Neural crest cell (in vitro differentiated cells): ENCODE measurements at places on chromosomes 3 and 15.

DNA sequence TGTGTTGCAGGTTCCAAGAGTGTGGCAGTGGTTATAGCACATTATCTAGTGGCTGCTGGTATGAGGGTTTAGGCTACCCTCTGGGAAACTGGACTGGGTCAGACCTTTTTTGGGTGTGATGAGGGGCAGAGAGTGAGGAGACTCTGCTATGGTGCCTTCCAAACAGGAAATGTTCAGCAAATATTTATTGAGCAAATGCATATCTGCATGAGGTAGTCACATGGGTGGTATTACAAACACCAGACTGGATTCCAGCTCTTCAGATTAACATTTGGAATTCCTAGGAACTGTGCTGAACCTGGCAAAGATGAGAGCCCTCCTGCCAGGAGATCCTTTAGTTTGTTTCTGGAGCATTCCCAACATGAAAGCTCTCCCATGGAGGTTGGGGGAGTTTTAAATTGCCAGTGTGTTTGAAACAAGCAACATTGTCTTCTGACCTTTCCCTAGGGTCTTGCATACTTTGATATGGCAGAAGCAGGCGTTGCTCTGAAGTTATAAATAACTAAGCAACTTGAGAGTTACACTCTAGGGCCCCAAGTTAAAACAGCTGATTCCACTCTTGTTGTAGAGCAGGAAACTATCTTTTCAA is 341.2 kb upstream of the C2CD4B start:
- DNase-seq, result no peak
- H3K27me3 ChIP-seq, result no peaks in the 10 kb centered on the region
- H3K4me1 ChIP-seq, result peaks cover 30% of the 10 kb centered on the region
- no peak overlapping the region for H3K4me3 ChIP-seq
- H3K27ac ChIP-seq, result peak overlapping the region; percentile 28

GRCh38 chr3:196016059-196016458 is 65.8 kb downstream of the TFRC start:
- no peak for DNase-seq
- H3K4me3 ChIP-seq, result no peak overlapping the region
- no peaks in the 10 kb centered on the region for H3K36me3 ChIP-seq
- H3K4me1 ChIP-seq, result no peaks in the 10 kb centered on the region
- peaks cover 9% of the 10 kb centered on the region for H3K27me3 ChIP-seq

GRCh38 chr15:27410996-27411605 is 440.1 kb downstream of the GABRG3 start:
- H3K36me3 ChIP-seq, result peaks cover 3% of the 10 kb centered on the region
- no peak for DNase-seq
- H3K4me1 ChIP-seq, result peaks cover 36% of the 10 kb centered on the region
- no peak overlapping the region for H3K27ac ChIP-seq
- H3K27me3 ChIP-seq, result no peaks in the 10 kb centered on the region

DNA sequence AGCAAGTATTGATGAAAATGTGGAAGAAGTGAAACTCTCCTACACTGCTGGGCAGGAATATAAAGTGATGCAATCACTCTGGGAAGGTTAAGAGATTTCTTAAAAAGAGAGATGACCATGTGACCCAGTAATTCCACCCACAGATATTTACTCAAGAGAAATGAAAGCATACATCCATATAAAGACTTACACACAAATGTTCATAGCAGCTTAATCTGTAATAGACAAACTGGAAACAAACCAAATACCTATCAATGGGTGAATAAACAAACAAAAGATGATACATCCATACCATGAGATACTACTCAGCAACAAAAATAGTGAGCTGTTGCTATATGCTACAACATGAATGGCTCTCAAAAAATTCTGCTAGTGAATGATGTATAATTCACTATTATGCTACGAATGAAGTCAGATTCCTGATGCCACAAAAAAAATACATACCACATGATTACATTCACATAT is 463.3 kb downstream of the MAGI1 start:
- no peak overlapping the region for H3K4me3 ChIP-seq
- H3K27ac ChIP-seq, result no peak overlapping the region

DNA sequence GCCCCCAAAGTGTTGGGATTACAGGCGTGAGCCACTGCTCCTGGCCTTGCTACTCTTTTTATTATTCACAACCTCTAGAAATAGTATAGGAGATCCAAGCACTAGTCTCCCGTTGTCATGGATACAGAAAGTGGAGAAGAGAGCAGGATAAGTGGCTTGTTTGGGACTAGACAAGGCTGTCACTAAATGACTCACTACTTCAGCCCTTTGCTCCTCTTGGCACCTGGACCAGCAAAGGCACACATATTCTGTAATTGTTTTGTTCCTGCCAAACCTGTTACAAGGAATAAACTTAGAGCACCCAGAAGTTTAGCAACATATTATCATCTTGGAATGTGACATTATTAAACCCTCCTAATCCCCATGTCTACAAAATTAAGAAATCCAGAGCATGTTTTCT is 427.2 kb upstream of the THBS1 start:
- H3K4me3 ChIP-seq, result no peak overlapping the region
- no peaks in the 10 kb centered on the region for H3K27me3 ChIP-seq
- peaks cover 42% of the 10 kb centered on the region for H3K4me1 ChIP-seq
- no peak overlapping the region for H3K27ac ChIP-seq

DNA sequence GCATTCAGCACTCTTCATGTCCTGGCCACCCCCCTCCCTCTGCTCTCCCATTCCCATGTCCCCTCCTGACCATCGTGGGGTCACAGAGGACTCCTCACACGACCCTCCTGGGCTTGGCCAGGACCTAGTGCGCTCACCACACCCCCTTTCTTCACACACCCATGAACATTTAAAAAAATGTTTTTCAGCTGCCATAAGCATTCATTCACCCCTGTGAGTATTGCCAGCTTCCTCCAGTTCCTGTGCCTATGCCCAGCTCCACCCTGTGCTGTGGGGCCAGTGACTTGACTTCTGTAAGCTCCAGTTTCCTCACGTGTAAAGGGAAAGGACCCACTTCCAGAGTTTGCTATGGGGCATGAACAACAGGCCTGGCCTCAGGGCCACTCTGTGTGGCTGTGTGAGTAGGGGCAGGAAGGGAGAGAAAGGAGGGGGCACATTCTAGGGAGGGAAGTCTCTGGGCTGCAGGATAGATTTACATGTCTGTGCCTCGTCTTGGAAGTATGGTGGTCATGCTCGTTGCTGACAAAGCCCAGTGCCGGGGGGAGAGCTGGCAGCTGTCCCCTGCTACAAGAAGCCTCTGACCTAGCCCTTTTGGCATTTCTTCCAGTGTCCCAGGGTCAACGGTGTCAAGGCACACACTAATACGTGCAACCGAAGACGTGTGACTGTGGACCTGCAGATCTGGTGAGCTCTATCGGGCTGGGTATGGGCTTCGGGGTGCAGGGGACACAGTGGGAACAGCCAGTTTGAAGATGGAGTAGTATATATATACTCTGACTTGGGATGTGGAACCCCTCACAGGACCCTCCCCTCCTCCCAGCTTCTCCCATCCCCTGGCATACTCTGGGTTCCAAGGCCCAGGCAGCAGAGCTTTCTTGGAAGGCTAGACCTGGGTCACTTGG is 22.8 kb downstream of the ESYT3 start:
- no peaks in the 10 kb centered on the region for H3K27me3 ChIP-seq
- no peaks in the 10 kb centered on the region for H3K36me3 ChIP-seq
- H3K4me3 ChIP-seq, result no peak overlapping the region
- H3K4me1 ChIP-seq, result peaks cover 4% of the 10 kb centered on the region

- DNase-seq, result no peak
- H3K36me3 ChIP-seq, result no peaks in the 10 kb centered on the region
- H3K27me3 ChIP-seq, result peaks cover 2% of the 10 kb centered on the region
- no peak overlapping the region for H3K4me3 ChIP-seq
These were observed 652.6 kb downstream of the FHIT start for GRCh38 chr3:60598671-60599070.

GRCh38 chr3:57787867-57788623 is 31.9 kb downstream of the SLMAP start:
- H3K27ac ChIP-seq, result no peak overlapping the region
- no peaks in the 10 kb centered on the region for H3K27me3 ChIP-seq
- H3K4me3 ChIP-seq, result no peak overlapping the region

DNA sequence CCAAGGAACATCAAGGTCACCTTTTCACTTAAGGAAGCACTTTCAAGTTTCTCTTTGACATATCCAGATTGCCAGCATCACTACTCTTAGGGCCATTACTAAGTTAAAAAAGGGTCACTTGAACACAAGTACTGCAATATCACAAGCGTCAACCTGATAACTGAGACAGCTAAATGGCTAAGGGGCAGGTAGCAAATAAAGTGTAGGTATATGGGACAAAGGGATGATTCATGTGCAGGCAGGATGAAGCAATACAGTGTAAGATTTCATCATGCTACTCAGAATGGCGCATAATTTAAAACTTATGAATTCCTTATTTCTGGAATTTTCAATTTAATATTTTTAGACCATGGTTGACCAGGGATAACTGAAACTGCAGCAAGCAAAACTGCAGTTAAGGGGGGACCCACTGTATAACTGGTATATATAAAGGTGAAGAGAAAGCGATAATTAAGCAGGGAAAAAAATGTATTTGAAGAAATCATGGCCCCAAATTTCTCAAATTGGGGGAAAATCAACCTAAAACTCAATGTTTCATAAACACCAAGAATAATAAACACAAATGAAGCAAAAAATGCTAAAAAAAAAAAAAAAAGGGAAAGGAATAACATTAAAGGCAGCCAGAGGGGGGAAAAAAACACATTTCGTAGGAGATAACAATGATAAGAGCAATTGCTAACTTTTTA is 13.1 kb downstream of the CCR1 start:
- no peak overlapping the region for H3K4me3 ChIP-seq
- no peak for DNase-seq
- peaks cover 5% of the 10 kb centered on the region for H3K36me3 ChIP-seq
- H3K27me3 ChIP-seq, result peaks cover 3% of the 10 kb centered on the region
- no peak overlapping the region for H3K27ac ChIP-seq

DNA sequence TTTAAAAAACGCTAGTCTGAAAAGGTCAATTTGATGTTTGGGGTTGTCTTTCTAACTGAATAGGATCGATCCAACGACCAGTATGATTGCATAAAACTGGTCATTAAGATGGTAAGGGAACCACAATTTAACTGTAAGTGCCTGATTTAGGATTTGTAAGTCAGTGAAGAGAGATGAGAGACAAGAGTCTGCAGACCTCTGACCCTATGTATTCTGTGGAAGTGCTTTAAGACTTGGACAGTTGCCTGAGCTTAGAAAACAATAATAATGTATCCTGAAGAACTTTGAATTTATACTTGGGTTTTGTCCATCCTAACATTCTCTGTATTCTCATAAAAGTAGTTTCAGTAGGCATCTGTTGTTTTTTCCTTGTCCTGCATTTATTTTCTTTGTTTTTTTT is 221.4 kb upstream of the SUCLG2 start:
- no peaks in the 10 kb centered on the region for H3K36me3 ChIP-seq
- no peak for DNase-seq
- no peaks in the 10 kb centered on the region for H3K27me3 ChIP-seq

GRCh38 chr3:133362539-133362938 is 37.3 kb upstream of the BFSP2 start:
- no peak overlapping the region for H3K4me3 ChIP-seq
- peaks cover 7% of the 10 kb centered on the region for H3K4me1 ChIP-seq
- no peak for DNase-seq
- H3K27me3 ChIP-seq, result no peaks in the 10 kb centered on the region
- peak overlapping the region; percentile 59 for H3K27ac ChIP-seq

- DNase-seq, result peak; percentile 25
- H3K4me1 ChIP-seq, result peaks cover 27% of the 10 kb centered on the region
- H3K4me3 ChIP-seq, result peak overlapping the region; percentile 99
- no peaks in the 10 kb centered on the region for H3K36me3 ChIP-seq
- peak overlapping the region; percentile 93 for H3K27ac ChIP-seq
These were observed 843 bp downstream of the GLCE start for GRCh38 chr15:69161079-69161877.

- no peaks in the 10 kb centered on the region for H3K27me3 ChIP-seq
- H3K4me3 ChIP-seq, result peak overlapping the region; percentile 20
- peaks cover 26% of the 10 kb centered on the region for H3K4me1 ChIP-seq
- peak; percentile 88 for DNase-seq
- H3K36me3 ChIP-seq, result peaks cover 3% of the 10 kb centered on the region
- H3K27ac ChIP-seq, result peak overlapping the region; percentile 78
These were observed 69.7 kb downstream of the GAP43 start for GRCh38 chr3:115692887-115693524.

- H3K36me3 ChIP-seq, result no peaks in the 10 kb centered on the region
- no peak for DNase-seq
- H3K27ac ChIP-seq, result no peak overlapping the region
- no peak overlapping the region for H3K4me3 ChIP-seq
- H3K27me3 ChIP-seq, result no peaks in the 10 kb centered on the region
These were observed 51.1 kb upstream of the CHD2 start for GRCh38 chr15:92848852-92849598.

GRCh38 chr15:77507911-77508310 is 87.2 kb downstream of the HMG20A start:
- H3K36me3 ChIP-seq, result peaks cover 6% of the 10 kb centered on the region
- H3K4me1 ChIP-seq, result peaks cover 64% of the 10 kb centered on the region
- no peak for DNase-seq
- H3K27me3 ChIP-seq, result no peaks in the 10 kb centered on the region
- peak overlapping the region; percentile 70 for H3K4me3 ChIP-seq

DNA sequence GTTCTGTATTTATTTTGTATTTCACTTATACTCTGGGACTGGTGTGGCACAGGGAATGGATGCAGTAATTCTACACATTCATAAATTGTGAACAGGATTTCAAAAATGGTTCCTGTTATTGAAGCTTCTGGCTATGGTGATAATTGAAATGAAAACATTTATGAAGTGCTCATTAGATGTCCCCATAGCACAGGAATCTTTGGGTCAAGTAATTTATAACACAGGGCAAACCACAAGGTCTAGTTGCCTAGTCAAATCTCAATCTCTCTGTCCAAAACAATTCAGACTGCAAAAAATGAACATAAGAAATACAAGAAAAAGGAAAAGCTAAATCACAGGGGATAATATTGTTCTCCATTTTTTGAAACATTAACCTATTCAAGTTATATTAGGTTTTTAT is 117.5 kb upstream of the PTPRG start:
- no peak overlapping the region for H3K27ac ChIP-seq
- H3K4me1 ChIP-seq, result no peaks in the 10 kb centered on the region
- no peaks in the 10 kb centered on the region for H3K27me3 ChIP-seq
- H3K36me3 ChIP-seq, result no peaks in the 10 kb centered on the region
- H3K4me3 ChIP-seq, result no peak overlapping the region
- no peak for DNase-seq

- no peaks in the 10 kb centered on the region for H3K4me1 ChIP-seq
- DNase-seq, result no peak
- no peak overlapping the region for H3K27ac ChIP-seq
- peaks cover 15% of the 10 kb centered on the region for H3K36me3 ChIP-seq
- no peaks in the 10 kb centered on the region for H3K27me3 ChIP-seq
These were observed 65.1 kb upstream of the FAM3D start for GRCh38 chr3:58731673-58732072.

DNA sequence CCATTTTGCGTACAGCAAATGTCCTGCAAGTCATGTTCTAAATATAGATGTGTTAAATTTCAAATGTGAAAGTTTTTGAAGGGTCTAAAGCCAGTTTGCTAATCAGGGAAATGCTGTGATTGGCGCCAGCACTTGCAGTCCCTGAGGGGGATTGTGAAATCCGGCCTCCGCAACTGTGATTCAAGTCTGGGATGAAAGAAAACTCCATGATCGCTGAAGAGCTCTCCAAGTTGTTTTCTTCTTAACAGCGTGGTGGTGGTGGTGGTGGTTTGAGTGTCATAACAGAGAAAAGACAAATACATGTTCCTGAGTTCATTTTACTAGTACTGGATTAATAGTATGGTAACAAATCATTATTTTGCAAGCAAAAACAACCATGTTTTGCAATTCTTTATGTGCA is 51.8 kb downstream of the MITF start:
- H3K4me1 ChIP-seq, result peaks cover 22% of the 10 kb centered on the region
- no peak for DNase-seq
- no peak overlapping the region for H3K4me3 ChIP-seq
- H3K27me3 ChIP-seq, result no peaks in the 10 kb centered on the region
